ENCODE measurements at places on chromosomes 3 and 15.

GRCh38 chr15:31228980-31229826 lies 97.4 kb upstream of the KLF13 start:
- no peak for DNase-seq

- DNase-seq = no peak
Observed at GRCh38 chr3:45741742-45742460, 52.7 kb downstream of the SACM1L start.

DNA sequence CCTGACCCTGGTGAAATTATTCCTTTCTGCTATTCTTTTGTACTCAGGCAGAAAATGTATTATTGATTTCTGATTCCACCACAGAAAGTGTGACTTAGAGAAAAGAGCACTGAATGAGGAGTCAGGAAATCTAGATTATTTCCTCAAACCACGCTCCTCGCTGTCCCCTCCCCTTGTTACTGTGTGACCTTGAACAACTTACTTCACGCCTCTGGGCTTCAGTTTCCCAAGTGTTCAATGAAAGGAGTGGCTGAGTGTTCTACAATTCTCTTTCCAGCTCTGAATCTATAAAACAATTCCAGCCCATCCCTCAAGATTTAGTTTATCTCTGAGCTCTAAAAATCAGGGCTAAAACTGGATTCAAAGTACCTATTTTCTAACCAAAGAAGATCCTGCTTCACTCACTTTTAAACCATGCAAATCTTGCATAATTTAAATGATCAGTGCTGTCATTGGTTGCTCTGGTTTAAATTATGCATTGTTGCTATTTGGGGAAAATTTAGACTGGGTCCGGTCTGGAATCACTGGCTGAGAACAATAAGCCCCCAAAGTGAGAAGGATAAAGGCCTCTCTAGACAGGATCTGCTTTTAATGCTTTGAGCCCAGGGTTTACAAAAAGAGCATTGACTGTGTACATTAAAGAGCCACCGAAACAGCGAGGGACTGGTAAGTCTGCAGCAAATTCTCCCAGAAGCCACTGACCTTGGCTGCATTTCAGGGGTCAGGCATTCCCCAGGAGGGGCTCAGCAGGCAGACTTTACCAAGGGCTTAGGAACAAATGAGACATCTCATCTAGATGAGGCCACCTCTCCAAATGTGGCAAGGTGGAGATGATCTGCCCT lies 3.2 kb downstream of the TNIK start:
- DNase-seq = no peak

GRCh38 chr3:51681453-51681852 lies 10.4 kb downstream of the TEX264 start:
- no peak for DNase-seq

- DNase-seq = no peak
Observed at GRCh38 chr3:197504229-197504628, 51.5 kb downstream of the BDH1 start.

- DNase-seq = peak; percentile 49
Observed at GRCh38 chr3:30042274-30042859, 564.0 kb upstream of the TGFBR2 start.

- DNase-seq = no peak
Observed at GRCh38 chr3:71389911-71390573, 193.5 kb downstream of the FOXP1 start.

- no peak for DNase-seq
Observed at GRCh38 chr15:39598958-39599845, 18.3 kb downstream of the THBS1 start.

GRCh38 chr3:173799060-173799816 lies 401.7 kb downstream of the NLGN1 start:
- no peak for DNase-seq

GRCh38 chr15:78350058-78350457 lies 9.9 kb downstream of the CRABP1 start:
- DNase-seq = no peak

DNA sequence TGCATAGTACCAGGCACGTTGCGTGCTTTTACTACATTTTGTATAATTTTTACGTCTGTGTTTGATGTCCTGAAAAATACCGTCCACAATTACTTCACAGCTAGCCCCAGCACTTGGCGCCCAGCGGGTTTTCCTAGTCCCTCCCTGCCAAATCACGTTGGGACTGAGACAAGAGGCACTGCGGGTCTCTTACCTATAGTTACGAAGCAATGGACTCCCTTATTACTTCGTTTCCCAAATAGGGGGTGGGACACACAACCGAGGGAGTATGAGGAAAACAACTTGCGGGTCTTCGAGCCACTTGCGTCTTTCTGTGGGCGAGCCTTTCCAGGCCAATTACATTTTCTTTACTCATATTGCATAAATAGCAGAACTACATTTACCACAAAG lies 620 bp upstream of the CMSS1 start:
- no peak for DNase-seq

DNA sequence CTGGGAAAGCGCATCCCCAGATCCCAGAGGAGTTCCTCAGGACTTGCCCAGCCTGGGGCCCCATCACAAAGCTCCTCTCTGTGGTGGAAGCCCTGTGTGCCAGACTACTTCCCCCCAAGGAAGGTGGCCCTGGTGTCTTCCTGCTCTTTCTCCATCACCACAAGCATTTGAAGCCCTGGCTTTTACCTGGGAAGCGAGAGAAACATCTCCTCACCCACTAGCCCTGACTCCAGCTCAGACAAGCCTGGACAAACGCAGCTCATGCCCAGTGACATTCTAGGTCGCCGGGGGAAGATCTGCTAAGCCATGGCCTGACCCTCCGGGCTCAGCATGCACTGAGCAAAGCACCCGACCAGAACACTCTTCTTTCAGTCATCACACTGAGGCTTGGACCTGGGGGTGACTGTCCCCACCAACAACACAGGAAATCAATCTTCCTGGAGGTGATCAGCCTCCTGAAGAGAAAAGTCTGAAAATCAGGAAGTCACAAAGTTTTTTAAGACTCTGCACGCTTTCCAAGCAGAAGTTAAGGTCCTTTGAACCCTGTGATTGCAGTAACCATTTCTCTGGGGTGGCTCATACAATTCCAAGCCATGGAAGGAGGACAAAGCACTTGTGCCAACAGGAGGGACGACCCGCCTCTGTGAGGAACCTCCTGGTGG lies 40.8 kb downstream of the KLHL25 start:
- DNase-seq = no peak

DNA sequence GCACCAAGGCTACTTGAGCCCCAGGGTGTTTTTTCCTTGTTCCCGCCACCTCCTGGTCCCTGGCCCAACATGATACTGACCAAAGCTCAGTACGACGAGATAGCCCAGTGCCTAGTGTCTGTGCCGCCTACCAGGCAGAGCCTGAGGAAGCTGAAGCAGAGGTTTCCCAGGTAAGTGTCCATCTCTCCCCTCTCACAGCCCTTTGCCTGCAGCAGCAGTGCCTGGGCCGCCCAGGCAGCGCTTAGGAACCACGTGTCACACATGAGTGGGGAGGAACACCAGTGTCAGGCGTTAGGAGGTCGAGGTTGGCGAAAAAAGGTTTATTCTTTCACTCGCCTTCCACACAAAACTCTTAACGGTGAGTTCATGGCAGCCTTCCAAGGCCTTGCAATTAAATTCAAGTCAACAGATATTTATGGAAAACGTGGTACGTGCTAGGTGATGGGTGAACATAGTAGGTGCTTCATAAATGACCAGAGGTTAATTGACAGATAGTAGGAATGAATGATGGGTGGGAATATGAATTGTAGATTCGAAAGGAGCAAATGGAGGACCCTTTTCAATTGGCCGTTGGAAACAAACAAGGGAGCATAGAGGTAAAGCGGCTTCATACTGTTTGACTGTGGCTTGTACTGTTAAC lies 486 bp downstream of the CDIN1 start:
- DNase-seq = no peak

- DNase-seq = no peak
Observed at GRCh38 chr3:131535596-131535995, 32.8 kb upstream of the MRPL3 start.

- DNase-seq = no peak
Observed at GRCh38 chr3:46559091-46559704, 6.9 kb downstream of the LRRC2 start.

GRCh38 chr3:24387000-24387399 lies 107.7 kb downstream of the THRB start:
- DNase-seq = no peak

DNA sequence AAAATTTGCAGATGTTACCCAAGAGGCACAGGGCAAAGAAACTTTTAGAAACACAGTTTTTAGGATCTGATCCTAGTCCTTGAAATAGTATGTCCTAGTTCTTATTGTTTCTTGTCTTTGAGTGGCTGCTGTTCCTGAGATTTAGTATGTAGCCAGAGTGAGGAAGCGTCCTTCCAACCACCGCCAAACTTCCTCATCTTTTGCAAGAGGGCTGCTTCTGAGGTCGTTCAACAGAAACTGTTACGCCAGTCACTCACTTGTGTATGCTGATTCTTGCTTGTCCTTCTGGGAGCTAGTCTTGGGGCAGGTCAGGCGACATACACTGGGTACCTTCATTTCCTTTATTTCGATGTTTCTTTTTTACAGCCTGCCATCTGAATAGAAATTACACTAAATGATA lies 577.3 kb upstream of the ZNF717 start:
- no peak for DNase-seq

GRCh38 chr15:37107071-37107743 lies 6.9 kb upstream of the MEIS2 start:
- DNase-seq = no peak

DNA sequence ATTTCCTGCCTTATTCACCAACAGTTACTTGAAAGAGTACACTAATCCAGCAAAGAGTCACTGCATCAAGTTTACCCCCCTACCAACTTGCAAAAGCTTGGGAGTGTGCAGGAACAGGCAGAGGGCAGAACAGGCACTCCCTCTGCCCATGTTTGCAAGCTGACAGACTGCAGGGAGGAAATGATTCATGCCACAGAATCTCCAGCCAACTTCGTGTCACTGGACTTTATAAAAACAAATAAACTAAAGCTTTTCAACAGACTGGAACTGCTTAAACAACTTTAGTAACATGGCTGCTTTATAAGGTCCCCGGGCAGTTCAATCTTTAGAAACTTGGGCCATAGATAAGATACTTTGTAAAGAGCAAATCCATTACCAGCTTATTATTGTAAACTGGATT lies 129.5 kb downstream of the THRB start:
- DNase-seq = no peak

DNA sequence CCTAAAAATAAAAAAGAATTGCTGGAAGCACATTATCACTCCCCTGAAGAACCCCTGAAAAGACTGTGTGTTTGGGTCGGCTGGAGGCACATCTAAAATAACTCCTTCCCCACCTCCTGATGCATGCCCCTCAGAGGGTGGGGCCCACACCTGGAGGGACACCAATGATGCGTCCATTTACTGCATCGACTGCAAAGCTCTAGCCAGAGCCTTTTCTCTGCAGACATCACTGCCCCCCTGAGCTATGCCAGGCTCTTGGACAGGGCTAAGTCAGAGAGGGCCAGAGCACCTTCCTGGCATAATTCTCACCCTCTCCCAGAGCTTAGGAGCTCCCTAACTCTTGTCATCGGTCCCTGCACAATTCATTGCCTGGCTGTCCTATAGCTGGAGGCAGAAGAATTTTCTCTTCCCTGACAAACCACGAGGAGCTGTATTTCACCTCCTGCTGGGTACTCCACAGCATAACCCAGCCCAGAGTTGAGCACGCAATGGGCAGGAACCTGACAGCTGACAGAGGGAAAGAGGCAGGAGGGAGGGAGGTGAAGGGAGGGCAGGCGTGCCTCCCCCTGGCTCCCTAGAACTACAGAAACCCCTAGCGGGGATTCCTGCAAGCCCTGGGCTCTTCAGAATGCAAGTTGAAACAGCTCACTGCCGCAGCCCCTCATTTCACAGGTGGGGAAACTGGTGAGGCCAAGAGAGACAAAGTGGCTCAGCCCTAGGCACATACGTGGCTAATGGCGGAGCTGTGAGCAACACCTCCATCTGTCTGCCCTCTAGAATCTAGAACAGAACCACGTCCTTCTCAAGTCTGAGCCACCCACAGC lies 46.6 kb downstream of the XXYLT1 start:
- no peak for DNase-seq

GRCh38 chr3:197229836-197230235 lies 68.6 kb downstream of the DLG1 start:
- no peak for DNase-seq

All from AG04450 (cell line).